NCI-H2081 (cell line): ENCODE measurements at places on chromosomes 5 and 9.
A peak's percentile ranks its signal among the peaks of the same experiment; 100 is the strongest.

DNA sequence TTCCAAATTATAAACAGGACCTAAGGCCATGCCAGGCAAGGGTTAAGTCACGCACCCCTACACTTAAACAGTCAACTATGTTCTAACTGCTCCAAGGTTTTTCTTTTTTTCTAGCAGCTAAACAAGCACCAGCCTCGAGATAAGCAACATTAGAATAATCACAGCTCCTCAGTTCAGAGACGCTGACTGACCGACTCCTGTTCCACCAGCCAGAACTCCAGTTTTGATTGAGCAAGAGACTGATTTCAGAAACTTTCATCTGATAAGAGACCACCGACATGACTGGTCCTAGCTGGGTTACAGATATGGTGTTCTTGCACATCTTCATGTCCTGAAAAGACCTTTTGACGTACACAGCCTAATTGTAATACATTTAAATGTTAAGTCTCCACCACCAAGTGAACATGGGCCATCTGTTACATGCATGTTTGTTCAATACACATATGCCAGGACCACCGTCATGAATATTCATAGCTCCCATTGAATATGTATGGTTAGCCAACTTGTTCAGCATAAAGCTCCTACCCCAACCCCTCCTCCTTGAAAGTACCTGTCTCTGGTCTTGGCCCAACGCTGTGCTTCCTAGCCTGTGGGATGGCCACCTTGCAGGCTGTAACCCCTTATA is 23.7 kb upstream of the OTULINL start:
- no peak for DNase-seq

DNA sequence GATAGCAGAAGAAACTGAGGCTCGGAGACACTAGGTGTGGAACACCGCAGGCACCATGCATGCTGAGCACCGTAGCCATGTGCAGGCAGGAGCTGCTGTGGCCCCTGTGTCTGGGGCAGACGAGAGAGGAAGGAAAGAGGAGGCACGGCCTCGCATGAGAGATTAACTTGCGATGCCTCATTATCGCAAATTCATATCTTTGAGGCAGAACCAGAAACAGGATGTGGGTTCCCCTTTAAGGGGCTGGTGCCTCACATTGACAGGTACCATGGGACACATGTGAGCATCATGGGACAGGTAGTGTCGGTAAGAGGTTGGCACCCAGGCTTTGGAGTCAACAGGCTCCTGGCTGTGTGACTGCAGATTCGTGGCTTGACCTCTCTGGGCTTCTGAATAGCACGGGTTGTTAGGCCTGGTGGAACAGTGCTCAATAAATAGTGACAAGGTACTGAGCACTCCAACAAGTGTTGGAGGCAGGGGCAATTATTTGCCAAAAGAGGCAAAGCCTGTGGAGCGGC is 40.8 kb downstream of the NAIF1 start:
- no peak for DNase-seq

- no peak for DNase-seq
These were observed 50.5 kb downstream of the NR6A1 start for GRCh38 chr9:124720429-124721108.

DNA sequence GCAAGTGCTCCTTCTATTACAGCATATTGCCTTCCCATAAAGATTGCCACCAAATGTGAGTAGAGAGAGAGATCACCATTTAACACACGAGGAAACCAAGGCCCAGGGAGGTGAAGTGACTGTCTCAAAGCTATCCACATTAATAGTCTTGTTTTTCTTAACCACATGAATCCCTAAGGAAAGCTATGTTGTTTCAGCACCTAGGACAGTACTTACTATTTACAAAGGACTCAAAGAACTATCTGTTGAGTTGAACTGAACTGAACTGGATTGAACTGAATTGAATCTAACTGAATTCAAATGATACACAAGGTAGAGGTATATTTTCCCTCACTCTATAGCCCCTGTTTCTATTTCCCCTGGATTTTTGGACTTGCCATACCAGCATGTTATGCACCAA is 430.4 kb downstream of the CAAP1 start:
- DNase-seq: no peak

- DNase-seq: peak; percentile 71
These were observed at the start of gene ZBED3 for GRCh38 chr5:77086689-77087483. Gene ZBED3, minus strand, starts transcription at chr5:77087285. Its CDS starts 9,407 bp downstream, at chr5:77077878.

GRCh38 chr9:122819326-122819725 is 9.1 kb downstream of the PDCL start:
- DNase-seq: no peak
